ENCODE measurements at places on chromosomes 5 and 9. TPM values are rescaled to one million over a fixed set of nuclear protein-coding genes. Genes with fewer than 3 reads are reported as not detected.

DNA sequence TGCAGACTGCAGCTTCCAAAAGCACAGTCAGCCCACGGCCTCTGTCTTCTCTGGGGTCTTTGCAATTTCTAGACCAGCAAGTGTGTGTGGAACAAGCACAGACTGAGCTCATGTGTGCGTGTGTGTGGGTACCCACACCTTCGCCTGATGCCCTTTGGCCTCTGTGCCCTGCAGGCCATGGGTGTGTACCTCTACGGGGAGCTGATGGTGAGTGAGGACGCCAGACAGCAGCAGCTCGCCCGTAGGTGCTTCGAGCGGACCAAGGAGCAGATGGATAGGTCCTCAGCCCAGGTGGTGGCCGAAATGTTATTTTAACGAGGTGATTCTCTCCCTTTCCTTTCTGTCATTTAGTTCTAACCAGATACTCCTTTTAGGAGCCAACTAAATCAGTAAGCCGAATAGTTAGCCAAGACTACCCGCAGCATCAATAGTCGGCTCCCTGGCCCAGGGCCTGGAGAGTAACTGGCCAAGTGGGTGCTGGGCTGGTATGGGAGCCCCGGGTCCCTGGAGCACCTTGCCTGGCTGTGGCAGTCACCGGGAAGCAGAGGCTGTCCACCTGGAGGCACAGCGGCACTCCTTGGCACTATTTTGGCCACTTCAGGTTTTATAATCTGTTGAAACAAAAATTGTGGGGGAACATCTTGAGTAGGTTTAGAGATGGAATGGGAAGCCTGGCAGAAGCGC is 235.0 kb downstream of the FANCC start:
- no peak overlapping the region for H3K4me3 ChIP-seq
- no peak for DNase-seq
- no peak overlapping the region for H3K27ac ChIP-seq

DNA sequence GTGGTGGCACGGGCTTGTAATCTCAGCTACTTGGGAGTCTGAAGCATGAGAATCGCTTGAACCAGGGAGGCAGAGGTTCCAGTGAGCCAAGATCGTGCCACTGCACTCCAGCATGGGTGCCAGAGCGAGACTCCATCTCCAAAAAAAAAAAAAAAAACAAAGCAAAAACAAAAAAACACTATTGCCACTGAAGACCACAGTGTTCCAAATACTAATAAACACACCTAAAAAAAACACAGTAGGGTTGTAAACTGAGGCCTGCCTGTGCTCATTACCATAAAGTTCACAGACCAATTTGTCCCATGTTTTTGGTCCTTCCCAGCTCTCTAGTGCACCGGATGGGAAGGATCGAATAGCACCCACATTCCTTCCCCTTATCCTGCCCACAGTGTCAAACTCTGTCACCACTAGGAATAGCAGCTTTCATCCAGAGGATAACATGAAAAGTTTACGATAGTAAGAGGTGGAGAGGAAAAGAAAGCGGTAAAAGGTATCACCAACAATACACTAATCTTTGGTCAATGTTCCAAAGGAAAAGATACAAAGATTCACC is 49.2 kb downstream of the MYO10 start:
- H3K4me3 ChIP-seq = no peak overlapping the region
- DNase-seq = no peak
- H3K27ac ChIP-seq = peak overlapping the region; percentile 63
- H3K4me1 ChIP-seq = peaks cover 26% of the 10 kb centered on the region
- no peaks in the 10 kb centered on the region for H3K36me3 ChIP-seq
- H3K27me3 ChIP-seq = no peaks in the 10 kb centered on the region

DNA sequence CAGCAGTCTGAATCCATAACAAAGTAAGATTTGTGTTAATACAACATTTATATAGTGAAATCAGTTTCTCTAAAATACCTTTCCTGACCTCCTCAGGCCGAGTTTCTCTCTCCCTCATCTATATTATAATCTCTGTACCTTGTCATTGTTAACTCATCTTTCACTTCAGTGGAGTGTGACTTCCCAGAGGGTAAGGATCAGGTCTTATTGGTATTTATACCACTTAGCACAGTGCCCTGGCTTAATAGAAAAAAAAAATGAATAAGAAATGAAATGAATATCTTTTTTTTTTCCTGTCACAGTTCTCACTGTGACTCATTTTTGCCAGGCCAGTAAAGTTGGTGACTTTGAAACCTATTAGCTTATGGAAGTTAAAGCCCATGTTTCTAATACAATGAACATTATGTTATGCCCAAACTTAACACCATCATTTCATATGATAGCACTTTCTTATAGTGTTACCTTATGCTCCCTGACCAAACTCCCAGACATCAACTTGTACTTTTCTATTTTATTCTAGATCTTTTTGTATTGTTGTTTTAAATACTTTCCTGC is 90.1 kb downstream of the NR3C1 start:
- peaks cover 5% of the 10 kb centered on the region for H3K4me1 ChIP-seq
- peak overlapping the region; percentile 26 for H3K27ac ChIP-seq

GRCh38 chr9:76798527-76798926 is 34.3 kb downstream of the PCA3 start:
- no peaks in the 10 kb centered on the region for H3K4me1 ChIP-seq
- no peak overlapping the region for H3K4me3 ChIP-seq
- no peak overlapping the region for H3K27ac ChIP-seq
- no peak for DNase-seq
- H3K36me3 ChIP-seq = no peaks in the 10 kb centered on the region

DNA sequence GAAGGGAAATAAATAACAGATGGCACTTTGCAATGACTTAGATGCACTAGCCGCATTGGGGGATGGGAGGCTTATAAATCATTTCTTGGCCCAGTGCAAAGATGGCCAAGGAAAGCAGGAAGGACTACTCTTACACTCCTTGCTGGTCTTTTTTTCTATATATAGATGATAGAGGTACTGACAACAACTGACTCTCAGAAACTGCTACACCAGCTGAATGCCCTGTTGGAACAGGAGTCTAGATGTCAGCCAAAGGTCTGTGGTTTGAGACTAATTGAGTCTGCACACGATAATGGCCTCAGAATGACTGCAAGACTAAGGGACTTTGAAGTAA is 1.7 kb downstream of the CCNG1 start:
- peaks cover 17% of the 10 kb centered on the region for H3K4me1 ChIP-seq
- no peak overlapping the region for H3K4me3 ChIP-seq
- no peaks in the 10 kb centered on the region for H3K36me3 ChIP-seq
- H3K27ac ChIP-seq = no peak overlapping the region

DNA sequence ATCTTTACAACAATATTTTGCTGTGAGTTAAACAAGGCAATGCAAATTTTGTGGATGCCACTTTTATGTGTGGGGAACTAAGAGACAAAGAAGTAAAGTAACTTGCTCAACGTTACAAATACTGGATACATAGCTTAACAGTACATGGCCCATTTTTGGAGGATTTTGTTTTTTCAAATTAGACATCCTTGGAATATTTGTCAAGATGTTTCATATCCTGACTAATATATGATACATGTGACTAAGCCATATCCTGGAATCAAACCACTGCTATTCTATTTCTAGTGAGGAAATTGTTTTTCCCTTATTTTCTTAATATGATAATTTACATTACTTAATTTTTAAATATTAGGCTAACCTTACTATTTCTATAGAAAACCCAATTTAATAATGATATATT is 529.8 kb downstream of the DMRTA1 start:
- H3K4me1 ChIP-seq = no peaks in the 10 kb centered on the region
- no peak overlapping the region for H3K27ac ChIP-seq
- H3K27me3 ChIP-seq = no peaks in the 10 kb centered on the region
- no peaks in the 10 kb centered on the region for H3K36me3 ChIP-seq
- DNase-seq = no peak
- no peak overlapping the region for H3K4me3 ChIP-seq

Gene PKD2L2
- polyA plus RNA-seq = not detected

Gene LEAP2
- polyA plus RNA-seq = 1.6 TPM

Gene SLC45A2
- 0.03 TPM for polyA plus RNA-seq

Gene ENTPD2
- 0.39 TPM for polyA plus RNA-seq
